ENCODE measurements at places on chromosomes 2 and 18. TPM values are rescaled to one million over a fixed set of nuclear protein-coding genes. Genes with fewer than 3 reads are reported as not detected.

DNA sequence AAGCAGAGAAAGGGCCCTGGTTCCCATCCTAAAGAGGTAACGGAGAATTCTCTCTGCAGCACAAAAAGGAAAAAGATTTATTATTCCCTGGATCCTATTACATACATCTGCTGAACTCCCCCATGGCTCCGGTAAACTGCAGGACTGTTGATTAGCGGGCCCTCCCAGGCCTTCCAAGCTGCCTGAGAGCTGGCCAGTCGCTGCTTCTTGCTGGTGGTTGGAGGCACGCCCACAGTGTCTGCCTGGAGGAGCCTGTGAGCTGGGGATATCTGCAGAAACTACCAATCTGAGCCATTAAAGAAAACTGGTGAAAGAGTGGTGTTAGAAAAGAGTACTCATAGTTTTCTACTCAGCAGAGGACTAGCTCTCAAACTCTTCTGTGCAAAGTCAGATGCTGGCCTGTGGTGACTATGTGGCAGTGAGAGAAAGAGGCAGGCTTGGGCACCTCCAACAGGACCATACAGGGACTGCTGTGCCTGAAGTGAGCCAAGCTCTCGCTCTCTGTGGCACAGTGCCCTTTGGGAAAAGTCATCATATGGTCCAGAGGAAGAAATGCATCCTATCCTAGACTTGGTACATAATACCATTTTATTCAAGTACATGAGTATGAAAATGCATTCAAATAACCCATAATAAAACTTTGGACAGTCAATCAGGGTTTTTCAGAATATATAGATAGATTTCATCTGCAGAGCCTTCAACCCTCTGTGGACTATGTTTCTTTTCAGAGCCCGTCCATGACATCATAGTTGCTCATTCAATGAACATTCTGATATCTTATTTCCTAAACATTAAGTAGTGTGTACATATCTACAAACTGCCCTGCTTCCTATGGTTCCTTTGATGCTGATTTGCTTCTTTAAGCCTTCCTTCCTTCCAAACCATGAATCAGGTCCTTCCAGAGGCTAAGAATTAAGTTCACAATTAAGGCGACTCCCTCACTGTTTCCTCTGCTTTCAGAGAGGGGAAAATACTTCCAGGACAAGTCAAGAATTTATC lies 242.0 kb upstream of the LYPD1 start:
- peak; percentile 29 for DNase-seq

GRCh38 chr2:64837116-64837731 lies 152.0 kb upstream of the SLC1A4 start:
- no peak for DNase-seq

- no peak for DNase-seq
Measured at GRCh38 chr2:199488772-199489400, 31.1 kb upstream of the SATB2 start.

- no peak for DNase-seq
Measured at GRCh38 chr2:101741775-101742520, 44.4 kb downstream of the MAP4K4 start.

- no peak for DNase-seq
Measured at GRCh38 chr2:235021752-235022151, 69.9 kb downstream of the SH3BP4 start.

DNA sequence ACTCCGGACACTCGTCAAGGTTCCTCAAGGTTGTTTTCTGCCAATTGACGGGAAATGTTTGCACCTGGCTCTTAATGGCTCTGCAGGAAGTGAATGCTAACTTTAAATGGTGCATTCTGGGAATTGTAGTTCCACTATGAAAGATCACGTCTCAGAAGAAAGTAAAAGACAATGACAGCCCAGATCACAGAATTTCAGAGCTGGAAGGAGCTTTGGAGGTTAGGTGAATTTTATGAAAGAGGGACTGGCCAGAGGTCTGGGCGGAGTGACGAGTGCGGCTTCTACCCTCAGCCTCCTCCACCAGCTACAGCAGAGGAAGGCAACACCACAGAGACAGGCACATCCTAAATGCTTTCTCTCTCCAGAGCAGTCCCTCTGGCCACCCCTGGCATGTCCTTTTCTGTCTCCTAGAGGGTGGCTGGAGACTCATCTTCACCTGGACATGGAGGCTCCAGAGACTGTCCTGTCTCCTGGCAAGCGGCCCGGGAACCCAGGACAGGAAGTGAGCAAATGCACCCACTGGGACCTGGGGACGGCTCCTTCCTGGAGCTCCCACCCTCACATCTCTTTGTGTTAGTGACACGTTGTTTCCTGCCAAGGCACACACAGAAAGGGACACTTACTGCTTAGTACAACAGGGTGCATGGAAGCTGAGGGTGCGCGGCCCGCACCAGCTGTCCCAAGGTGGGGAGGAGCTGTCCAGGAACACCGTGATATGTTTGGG lies 19.4 kb downstream of the THAP4 start:
- no peak for DNase-seq

DNA sequence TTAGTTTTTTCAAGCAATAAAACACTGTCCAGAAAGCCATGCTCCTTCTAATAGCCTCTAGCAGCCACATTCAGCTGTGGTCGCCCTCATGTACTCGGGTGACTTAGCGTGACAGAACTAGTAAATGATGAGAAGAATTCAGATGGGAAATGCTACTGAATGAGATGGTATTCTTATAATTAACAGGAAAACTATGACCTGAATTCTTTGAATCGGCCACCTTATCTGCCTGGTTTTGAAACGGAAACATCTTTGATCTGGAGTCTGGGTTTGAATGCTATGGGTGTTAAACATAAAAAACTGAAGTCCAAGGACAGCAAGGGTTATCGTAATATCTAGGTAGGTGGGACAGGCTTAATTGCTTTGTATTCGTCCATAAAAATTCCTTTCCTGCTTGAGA lies 138.8 kb upstream of the DNMT3A start:
- DNase-seq = no peak

GRCh38 chr2:113157118-113157896 lies 16.5 kb upstream of the PSD4 start:
- DNase-seq = no peak

GRCh38 chr18:12921178-12921577 lies 26.6 kb upstream of the SEH1L start:
- no peak for DNase-seq

DNA sequence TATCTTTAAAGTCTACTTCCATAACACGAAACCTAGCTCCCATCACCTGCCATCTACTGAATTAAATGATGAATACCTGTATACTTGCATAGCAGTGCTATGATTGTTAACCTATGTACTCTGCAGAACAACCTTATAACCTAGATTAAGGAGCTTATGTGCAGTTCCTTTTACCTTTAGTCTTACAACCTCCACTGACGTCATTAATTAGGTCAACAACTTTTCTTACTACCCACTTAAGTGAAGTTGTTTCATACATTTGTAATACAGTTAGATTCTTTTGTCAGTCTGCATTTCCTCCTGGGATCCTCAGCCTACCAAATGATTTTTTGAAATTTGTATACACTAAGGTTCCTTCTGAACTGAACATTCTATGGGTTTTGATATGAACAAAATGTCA lies 1082.3 kb downstream of the SUCLG1 start:
- DNase-seq = no peak

- DNase-seq = no peak
Measured at GRCh38 chr2:113337809-113338208, 59.1 kb upstream of the PAX8 start.

- DNase-seq = no peak
Measured at GRCh38 chr2:86649119-86649947, 25.7 kb upstream of the RNF103 start.

DNA sequence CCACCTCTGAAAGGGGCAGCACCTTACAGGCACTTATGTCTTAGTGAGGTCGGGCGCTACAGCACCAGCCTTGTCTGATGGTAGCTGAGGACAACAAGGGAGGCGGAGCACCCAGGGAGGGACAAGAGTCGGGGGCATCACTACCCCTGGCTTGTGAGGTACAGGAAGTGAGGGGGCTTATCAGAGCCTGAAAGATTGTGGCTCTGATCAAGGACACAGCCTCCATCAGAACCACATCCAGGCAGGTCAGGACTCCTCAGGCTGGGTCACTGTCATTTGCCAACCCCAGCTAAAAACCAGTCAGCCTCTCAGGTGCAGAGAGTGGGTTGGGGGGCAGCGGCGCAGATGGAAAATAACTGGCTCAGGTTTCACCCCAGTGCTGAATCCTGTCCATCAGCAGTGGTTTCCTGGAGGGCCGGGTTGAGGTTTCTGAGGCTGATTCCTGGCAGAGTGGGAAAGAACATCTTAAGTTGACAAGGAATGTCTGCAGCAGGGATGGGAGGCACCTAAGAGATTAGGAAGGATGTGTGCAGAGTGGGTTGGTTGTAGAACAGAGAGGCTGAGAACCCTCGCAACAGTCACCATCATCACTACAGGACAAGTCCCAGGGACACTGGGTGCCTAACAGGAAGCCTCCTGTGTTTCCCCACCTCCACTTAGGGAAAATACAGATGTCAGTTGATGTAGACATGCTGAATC lies 45.3 kb downstream of the FBLN7 start:
- no peak for DNase-seq

DNA sequence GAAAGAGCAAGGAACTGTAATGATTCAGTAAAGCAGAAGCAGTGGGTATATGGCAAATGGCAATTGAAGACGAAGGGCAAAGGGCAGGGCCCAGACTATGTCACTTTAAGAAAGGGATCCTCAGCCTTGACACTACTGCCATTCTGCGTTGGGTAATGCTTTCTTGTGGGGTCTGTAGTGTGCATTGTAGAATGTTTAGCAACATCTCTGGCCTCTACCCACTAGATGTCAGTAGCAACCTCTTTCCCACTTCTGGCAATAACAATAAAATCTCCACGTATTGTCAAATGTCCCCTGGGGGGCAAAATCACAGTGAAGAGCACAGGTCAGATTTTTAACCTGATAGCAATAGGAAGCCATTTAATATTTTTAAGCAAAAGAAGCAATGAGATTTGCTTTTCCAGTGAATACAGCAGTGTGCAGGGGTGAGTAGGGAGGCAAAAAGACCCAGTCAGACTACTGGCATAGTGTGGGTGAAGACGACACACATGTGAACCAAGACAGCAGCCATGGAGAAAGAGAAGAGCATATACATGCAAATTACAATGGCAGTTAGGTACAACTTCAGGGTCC lies 209.5 kb downstream of the DYM start:
- no peak for DNase-seq

DNA sequence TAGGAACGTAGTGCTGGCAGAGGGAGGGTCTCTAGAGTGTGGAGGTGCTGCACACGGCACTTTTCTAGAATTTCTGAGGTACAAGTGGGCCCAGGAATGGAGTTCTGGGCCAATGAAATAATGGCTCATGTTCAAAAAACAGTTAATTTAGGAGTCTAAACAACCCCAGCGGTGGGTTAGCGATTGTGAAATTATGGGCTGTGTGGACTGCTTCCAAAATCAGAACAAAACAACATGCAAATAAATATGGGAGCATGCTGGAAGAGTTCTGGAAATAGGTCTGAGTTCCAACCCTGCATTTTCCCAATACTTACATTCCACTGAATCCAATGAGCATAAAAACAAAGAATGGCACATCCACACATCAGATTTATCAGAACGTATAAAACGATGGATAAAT lies 317.6 kb downstream of the AFF3 start:
- no peak for DNase-seq

- DNase-seq = no peak
Measured at GRCh38 chr18:12911025-12911928, 27.2 kb upstream of the PTPN2 start.

- DNase-seq = no peak
Measured at GRCh38 chr18:35861367-35862118, 110.9 kb upstream of the RMP24 start.

DNA sequence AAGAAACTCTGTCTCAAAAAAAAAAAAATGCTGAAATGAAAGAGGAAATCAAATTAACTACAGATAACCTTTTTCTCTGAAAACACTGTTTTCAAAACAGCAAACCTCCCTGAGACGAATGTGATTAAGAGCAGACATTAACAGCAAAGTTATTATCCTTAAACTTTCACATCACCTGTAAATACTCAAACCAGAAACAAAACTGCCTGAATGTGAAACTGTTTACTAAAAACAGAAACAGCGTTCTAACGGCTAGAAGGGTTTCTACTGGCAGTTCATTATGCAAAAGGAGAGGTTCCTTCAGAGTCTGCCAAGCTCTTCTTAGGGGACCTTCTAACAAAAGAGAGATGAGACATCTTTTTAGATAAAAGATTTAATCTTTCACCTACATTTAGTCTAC lies 45.9 kb downstream of the PNO1 start:
- DNase-seq = no peak

DNA sequence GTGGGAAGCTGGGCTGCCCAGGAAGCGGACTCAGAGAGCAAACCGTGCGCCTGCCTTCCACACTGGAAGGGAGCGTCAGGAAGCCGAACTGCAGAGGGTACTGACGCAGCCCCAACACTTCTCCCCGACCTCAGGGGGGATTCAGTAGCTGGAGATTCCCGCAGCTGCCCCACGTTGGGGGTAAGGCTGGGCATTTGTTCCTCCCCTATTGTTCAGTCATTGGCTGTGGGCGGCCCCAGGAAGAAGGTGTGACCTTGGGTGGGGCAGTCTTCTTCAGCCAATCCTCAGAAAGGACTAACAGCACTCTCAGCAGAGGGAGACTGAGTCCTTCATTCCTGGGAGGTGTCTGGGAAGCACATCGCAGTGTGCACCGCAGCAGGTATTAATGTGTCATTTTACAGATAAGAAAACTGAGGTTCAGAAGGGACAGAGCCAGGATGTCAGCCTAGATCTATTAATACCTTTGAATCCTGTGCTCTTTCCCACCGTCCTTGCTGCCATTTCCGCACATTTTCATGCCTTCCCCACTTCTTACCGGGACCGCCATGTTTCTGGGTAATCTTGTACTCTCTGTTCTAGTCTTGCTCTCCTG lies 12.1 kb upstream of the C18orf32 start:
- DNase-seq = no peak

- DNase-seq = no peak
Measured at GRCh38 chr2:137964066-137964858, at the start of gene HNMT. Gene HNMT (plus strand): TSS chr2:137964473. CDS start chr2:137964492, 19 bp downstream.

The VIT gene
- not detected for polyA plus RNA-seq

The SRD5A2 gene
- 0.08 TPM for polyA plus RNA-seq

The CYBRD1 gene
- 46.4 TPM for polyA plus RNA-seq

The LIMS3 gene
- polyA plus RNA-seq = 6.3 TPM

The TOGARAM2 gene
- polyA plus RNA-seq = 0.86 TPM

The TDRD15 gene
- 0.06 TPM for polyA plus RNA-seq

The SH3BP4 gene
- 43.5 TPM for polyA plus RNA-seq

The COLEC11 gene
- polyA plus RNA-seq = 1.6 TPM

The SCN3A gene
- polyA plus RNA-seq = 0.28 TPM

The NEU4 gene
- polyA plus RNA-seq = 1.3 TPM

The CFC1 gene
- polyA plus RNA-seq = not detected

The BMP10 gene
- not detected for polyA plus RNA-seq

The SCN2A gene
- polyA plus RNA-seq = 3.5 TPM
